NCI-H460 (cell line): ENCODE measurements at places on chromosomes 16 and 17. TPM values are rescaled to one million over a fixed set of nuclear protein-coding genes. Genes with fewer than 3 reads are reported as not detected.

GRCh38 chr17:76397687-76398522 is 13.5 kb downstream of the SPHK1 start:
- peak; percentile 82 for DNase-seq

- no peak for DNase-seq
These were observed 39.6 kb upstream of the GINS3 start for GRCh38 chr16:58352690-58353089.

- DNase-seq = no peak
These were observed 27.1 kb downstream of the PRSS54 start for GRCh38 chr16:58267524-58268243.

- DNase-seq = no peak
These were observed 352.7 kb downstream of the CA10 start for GRCh38 chr17:51805765-51806164.

DNA sequence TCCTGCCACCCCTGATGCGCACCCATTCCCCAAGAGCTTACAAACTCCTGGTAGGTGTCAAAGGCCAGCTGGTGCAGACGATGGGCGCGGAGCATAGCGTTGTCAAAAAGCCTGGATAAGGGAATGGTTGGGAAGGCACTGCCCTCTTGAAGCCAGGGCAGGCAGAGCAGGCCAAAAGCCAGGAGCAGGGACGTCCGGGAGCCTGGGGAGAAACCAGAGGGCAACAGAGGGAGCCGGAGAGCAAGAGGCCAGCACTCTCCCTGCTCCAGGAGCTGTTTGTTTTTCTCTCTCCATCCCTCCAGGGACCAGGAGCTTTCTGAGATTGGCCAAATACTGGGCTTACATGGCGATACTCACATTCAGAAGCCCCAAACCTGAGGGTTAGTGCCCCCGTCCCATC is 334 bp downstream of the GH1 start:
- DNase-seq = no peak

DNA sequence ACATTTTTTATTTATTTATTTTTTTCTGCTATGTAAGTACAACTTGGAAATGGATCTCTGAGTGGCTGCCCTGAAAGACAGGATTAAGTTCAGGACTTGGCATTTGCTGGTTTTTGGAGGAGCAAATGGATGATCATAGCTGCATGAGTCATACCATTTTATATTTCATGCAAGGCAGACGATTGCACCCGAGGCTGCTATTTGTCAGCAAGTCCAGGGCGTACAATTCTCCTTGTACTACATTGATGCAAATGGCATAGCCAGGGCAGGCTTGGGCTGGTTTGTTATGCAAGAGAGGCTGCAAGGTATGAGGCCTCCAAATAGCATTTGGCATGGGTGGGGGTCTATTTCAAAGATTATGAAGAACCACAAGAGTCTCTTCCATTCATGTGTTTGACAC is 81.2 kb upstream of the CACNG3 start:
- no peak for DNase-seq

Gene CALB2
- 1.6 TPM in 2 replicates for total RNA-seq

GRCh38 chr16:69798466-69798865 is 36.3 kb downstream of the WWP2 start:
- no peak for DNase-seq

DNA sequence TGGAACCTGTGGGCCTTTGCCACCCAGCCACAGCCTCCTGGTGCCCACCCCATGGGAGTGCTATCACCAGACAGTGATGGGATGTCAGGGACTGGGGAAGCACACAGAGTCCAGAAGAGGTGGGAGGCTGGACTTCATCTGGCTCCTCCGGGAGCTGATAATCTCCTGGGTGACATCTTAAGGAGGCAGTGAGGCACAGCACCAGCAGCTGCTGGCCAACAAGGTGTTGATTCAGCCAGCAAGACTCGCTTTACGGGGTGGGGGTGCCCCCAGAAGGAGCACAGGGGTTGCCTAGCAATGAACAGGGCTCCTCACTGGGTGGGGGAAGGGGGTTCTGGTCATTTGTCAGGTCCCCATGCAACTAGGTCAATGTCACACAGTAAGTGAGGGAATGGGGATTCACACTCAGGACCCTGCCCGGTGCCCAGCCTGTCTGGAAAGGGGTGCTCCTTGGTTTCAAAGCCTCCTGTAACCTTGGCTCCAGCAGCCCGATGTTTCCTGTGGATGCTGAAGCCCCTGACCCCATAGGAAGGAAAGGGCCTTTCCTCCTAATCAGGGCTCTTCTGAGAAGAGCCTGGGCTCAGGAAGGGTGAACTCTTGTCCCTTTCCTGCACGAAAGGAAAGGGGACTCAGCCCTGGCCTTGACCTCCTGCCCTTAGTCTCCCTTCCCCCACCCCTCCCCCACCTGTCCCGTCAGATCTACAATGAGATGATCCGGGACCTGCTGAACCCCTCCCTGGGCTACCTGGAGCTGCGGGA is 17.7 kb downstream of the KIF19 start:
- no peak for DNase-seq

Gene DPEP1
- 0.17 TPM in 1 of 2 replicates, not detected in the other for total RNA-seq
